GM23248 (cell line): ENCODE measurements at places on chromosomes 5 and 9.
A peak's percentile ranks its signal among the peaks of the same experiment; 100 is the strongest.

DNA sequence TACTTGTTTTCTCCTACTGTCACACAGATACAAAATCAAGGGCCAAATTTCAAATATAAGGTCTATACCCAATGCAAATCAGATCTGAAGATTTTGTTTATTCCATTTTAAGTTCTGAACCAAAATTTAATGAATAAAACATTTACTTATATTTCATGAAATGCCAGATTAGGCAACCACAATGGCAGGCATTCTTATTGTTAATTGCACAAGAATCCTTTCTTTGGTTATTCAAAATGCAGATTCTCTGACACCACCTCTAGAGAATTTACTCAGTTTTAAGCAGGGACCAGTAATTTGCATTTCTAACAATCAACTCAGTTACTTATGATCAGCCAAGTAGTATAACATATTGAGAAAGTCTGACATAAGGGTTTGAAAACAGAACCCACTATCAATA is 972.4 kb upstream of the ACO1 start:
- no peak for DNase-seq

DNA sequence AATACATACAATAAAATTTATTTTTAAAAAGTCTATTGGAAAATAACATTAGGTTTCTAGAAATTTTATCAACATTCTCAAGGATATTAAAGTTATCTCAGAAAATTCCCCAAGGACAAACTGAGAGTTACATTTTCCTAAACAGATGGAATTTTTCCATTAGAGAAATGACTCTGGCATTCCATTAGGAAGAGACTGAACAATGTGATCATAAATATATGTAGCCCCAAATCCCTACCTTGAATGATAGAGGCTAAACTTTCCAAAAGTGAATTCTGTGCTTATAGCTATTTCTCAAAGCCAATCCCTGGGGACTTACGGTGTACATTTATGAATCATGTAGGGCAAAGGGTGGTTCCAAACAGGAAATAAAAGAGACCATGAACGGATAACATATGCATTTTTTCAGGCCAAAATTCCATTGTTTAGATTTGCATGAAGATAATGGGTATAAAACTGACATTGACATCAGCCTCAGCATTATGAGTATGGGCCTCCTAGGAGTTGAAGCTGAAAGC is 1181.0 kb upstream of the DMAC1 start:
- no peak for DNase-seq

- no peak for DNase-seq
These were observed 53.2 kb upstream of the SPATA31C2 start for GRCh38 chr9:88191456-88191855.

- DNase-seq = no peak
These were observed 721.5 kb downstream of the SEMA5A start for GRCh38 chr5:8824371-8824770.

GRCh38 chr5:34915856-34916192 is 313 bp downstream of the BRIX1 start:
- peak; percentile 50 for DNase-seq

- DNase-seq = peak; percentile 41
These were observed 39.2 kb downstream of the NADK2 start for GRCh38 chr5:36202521-36202961.

DNA sequence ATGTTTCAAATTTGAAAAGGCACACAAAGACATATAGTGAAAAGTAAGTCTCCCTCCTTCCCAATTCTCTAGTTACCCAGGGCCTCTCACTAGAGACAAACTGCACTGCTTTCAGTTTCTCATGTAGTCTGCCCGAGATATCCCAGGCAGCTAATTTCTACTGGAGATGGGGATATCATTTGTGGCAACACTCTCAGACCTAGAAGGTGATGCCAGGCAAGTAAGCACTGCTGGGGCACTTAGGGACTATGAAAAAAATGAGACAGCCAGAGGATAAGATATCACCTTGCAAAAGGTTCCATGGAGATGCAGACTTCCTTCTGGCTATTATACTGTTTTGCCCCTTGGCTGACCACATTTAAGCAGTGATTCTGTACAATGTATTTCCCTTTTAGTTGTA is 12.6 kb downstream of the SIL1 start:
- no peak for DNase-seq

GRCh38 chr5:73250645-73251044 is 77.7 kb downstream of the TMEM174 start:
- no peak for DNase-seq

DNA sequence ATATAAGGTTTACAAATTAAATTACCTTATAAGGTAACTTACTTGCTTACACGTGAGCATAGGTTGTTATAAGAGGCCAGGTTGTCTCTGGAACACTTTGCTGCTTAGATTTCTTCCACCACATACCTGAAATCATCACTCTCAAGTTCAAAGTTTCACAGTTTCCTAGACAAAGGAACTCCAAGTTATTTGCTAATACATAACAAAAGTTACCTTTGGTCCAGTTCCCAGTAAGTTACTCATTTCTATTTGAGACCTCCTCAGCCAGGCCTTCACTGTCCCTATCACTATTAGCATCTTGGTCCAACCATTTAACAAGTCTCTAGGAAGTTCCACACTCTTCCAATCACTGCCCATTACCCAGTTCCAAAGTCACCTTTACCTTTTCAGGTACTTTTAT is 18.5 kb upstream of the UGT3A1 start:
- DNase-seq = no peak

GRCh38 chr5:40669606-40670390 is 9.9 kb upstream of the PTGER4 start:
- DNase-seq = no peak

DNA sequence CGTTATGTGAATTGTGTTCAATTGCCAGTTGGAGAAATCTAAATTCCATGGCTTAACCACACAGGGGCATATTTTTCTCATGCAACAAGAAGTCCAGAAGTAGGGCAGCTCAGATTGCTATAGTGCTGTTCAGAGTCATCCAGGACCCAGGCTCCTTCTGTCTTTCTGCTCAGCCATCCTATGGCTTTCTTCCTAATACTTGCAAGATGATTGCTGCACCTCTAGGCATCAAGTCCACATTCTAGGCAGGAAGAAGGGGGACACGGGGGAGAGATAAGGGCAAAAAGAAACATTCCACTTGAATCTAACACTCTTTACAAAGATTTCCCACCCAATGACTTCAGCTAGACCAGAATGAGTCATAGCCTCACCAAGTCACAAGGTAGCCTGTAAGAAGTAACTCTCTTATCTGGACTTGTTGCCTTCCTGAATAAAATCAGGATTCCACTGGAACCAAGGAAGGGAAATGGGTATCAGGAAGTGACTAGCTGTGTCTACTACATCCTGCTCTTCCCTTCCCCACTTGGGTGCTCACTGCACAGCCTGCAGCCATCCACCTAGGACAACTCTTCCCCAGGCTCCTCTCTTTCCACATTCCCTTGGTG is 5.3 kb downstream of the ERAP2 start:
- DNase-seq = peak; percentile 66

DNA sequence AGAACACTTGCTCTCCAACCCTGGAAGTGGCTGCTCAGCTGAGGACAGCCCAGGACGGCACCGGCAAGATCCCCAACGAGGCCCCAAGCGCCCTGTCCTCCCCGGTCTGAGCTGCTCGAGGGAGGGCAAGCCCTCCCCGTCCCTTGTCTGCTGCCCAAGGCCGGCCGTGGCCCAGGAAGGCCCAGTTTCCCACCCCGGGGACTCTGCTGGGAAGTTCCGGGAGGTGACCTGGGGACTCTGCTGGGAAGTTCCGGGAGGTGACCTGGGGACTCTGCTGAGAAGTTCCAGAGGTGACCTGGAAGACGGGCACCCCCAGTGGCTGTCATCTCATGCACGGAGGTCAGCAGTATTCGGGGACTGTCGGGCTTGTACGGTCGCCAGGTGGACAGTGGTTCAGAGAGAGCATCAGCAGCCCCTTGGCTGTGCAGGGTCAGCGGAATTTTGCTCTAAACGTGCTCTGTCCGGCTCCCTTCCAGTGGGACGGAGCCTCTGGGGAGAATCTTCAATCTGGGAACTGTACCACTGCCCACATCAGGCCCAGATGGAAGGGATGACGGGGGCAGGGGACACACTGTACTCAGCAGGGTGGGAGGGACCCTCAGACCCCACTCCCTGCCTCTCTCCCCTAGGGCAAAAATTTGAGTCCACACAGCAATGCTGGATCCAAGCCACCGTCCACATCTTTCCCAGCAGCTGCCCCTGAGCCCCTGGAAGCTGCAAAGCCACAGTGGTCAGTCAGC is 7.2 kb downstream of the NACC2 start:
- DNase-seq = no peak

DNA sequence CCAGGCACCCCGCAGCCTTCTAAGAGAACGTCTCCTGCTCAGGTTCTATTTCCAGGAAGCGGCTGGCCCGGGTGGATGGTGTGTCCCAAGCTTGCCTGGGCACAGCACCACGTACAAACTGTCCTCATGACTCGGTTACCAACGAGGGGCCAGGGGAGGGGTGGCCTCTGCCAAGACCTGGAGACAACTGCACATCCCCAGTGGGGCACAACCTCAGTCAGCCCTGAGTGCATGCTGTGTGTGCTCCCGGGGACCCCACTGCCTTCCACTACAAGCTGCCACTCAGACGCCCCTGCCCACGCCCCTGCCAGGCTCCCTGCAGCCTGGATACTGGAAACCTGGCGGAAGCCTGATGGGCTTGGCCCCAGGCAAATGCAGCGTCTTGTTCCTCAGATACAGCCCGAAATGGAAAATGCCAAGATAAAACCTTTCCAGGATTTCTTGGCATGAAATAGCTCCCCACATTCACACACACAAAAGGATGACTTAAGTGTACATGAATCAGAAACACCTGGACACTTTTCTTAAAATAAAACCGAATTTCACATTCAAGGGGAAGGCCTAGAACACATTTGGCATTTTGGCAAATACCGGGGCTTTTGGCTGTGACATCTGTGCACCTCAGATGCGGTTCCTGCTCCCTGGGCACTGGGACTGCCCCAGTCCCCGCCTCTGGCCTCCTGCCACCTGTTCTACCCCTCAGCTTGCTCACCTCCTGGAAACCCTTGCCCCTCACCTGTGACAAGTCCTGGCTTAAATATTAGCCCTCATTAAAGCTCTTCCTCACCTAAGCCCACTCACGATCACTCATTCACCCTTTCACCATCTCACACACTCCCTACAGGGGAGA is 62.5 kb downstream of the COL23A1 start:
- DNase-seq = no peak

GRCh38 chr5:84218546-84218945 is 166.1 kb downstream of the EDIL3 start:
- DNase-seq = no peak

GRCh38 chr9:6802926-6803325 is 45.2 kb downstream of the KDM4C start:
- DNase-seq = no peak

GRCh38 chr9:113403646-113404045 is 2.6 kb upstream of the ALAD start:
- peak; percentile 28 for DNase-seq
